Activated T-helper 17 cell treated with anti-CD3 and anti-CD28 coated beads, Interleukin-2, amount 50 U/mL, for 72 hours (primary cell): ENCODE measurements at places on chromosomes 7 and 10. TPM values are rescaled to one million over a fixed set of nuclear protein-coding genes. Genes with fewer than 3 reads are reported as not detected.
A peak's percentile ranks its signal among the peaks of the same experiment; 100 is the strongest.

DNA sequence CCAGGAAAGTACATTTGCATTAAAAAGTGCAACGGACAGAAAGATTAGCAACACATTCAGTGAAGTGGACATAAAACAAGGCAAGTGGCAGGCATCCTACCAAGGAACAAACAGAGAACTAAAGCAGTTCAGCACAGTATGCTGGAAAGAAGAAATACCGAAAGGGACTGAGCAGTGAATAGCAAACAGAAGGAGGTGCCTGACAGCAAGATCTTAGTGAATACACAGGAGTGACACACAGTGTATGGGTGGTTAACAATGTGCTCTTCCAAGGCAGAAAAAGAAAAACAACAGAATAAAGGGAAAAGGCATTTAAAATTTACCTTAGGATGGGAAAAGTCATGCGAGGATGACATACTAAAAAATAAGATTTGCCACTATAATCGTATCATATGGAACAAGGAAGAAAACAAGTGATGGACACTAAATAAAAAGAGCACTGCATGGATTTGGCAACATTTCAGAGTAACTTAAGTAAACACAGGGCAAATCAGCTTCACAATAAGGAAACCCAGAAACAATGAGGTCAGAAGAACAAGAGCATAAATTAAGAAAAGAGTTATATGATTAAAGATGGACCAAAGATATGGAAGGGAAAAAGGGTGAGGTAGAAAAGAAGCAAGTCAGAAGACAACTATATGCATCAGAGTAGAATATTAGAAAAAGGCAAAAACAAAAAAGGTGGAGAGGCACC is 29.5 kb downstream of the MEST start:
- no peaks in the 10 kb centered on the region for H3K27me3 ChIP-seq
- no peak overlapping the region for H3K27ac ChIP-seq
- H3K4me1 ChIP-seq = no peaks in the 10 kb centered on the region
- H3K4me3 ChIP-seq = no peak overlapping the region
- no peaks in the 10 kb centered on the region for H3K36me3 ChIP-seq
- ATAC-seq = no peak

HOXA7 gene
- not detected for total RNA-seq

DNA sequence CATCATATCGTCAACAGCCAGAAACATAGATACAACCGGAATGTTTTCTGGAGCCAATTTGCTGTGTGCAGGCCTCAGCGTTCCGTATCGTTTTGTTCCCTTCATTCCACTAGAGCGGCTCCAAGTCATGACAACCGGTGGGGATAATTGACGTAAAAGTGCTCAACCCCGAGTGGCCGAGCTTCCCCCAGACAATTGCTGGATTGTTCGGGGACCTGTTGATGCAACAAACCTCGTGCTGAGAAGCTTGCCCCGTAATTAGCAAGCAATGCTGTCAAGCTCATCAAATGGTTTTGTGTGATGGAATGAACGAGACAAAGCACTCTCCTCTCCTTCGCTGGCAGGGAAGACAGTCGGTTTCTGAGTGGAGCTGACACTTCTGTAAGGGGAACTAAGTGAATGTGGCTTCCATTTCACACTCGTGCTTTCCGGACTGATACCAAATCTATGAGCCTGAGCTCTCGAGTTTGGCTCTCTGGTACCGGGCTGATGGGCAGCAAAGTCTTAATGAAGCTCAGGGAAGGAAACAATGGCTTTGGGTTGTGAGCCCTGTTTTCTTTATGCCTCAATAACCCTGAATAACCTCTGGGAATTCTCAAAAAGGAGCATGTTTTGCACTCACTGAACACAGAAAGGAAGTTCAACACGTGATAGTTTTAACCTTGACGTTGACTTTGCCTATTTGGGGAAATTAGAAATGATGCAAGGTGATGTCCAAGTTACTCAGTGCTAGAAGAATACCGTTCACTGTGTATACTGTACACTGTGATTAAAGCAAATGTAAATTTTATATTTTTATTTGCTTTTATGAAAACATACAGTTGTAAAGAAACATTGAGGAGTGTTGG is 220.5 kb downstream of the BAMBI start:
- no peak for ATAC-seq
- no peaks in the 10 kb centered on the region for H3K36me3 ChIP-seq
- no peak overlapping the region for H3K27ac ChIP-seq
- H3K27me3 ChIP-seq = no peaks in the 10 kb centered on the region
- H3K4me1 ChIP-seq = no peaks in the 10 kb centered on the region
- H3K4me3 ChIP-seq = no peak overlapping the region

DNA sequence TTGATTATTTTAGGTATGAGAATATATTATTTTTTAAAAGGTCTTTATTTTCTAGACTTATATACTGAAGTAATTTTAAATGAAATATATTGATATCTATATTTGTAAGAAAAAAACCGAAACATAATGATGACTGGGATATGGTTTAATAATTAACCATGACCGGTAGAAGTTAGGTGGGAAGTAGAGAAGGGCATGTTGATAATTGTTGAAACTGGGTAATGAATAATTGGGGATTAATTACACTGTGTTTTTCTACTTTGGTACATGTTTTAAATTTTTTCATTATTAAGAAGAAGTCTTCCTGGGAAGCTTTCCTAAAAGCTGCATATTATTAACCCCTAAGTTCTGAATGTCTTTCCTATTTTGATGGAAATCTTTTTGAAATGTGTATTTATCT is 16.3 kb downstream of the TSPAN12 start:
- no peaks in the 10 kb centered on the region for H3K36me3 ChIP-seq
- peaks cover 14% of the 10 kb centered on the region for H3K27me3 ChIP-seq
- ATAC-seq = no peak
- H3K4me3 ChIP-seq = no peak overlapping the region
- no peak overlapping the region for H3K27ac ChIP-seq
- no peaks in the 10 kb centered on the region for H3K4me1 ChIP-seq

- H3K4me3 ChIP-seq = no peak overlapping the region
- H3K27ac ChIP-seq = no peak overlapping the region
- ATAC-seq = no peak
- H3K36me3 ChIP-seq = peaks cover 89% of the 10 kb centered on the region
- H3K4me1 ChIP-seq = no peaks in the 10 kb centered on the region
These were observed 1.7 kb upstream of the SPACDR start for GRCh38 chr7:100465702-100466311.

DNA sequence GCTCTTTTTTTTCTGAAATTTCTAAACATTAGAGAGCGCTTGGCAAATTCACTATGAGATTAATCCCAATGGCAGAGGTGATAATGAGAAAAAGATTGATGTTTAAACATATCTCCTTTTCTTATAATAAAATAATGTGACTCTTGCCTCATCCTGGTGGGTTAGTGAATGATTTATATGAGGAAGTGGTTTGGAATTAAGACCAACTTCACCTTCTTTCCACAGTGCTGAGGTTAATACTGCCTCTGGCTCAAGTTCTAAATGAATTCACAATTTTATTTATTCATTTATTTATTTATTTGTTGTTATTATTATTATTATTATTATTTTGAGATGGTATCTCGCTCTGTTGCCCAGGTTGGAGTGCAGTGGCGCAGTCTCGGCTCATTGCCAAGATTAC is 40.5 kb upstream of the ADO start:
- no peaks in the 10 kb centered on the region for H3K4me1 ChIP-seq
- ATAC-seq = no peak
- no peaks in the 10 kb centered on the region for H3K36me3 ChIP-seq
- no peak overlapping the region for H3K4me3 ChIP-seq
- no peaks in the 10 kb centered on the region for H3K27me3 ChIP-seq

DNA sequence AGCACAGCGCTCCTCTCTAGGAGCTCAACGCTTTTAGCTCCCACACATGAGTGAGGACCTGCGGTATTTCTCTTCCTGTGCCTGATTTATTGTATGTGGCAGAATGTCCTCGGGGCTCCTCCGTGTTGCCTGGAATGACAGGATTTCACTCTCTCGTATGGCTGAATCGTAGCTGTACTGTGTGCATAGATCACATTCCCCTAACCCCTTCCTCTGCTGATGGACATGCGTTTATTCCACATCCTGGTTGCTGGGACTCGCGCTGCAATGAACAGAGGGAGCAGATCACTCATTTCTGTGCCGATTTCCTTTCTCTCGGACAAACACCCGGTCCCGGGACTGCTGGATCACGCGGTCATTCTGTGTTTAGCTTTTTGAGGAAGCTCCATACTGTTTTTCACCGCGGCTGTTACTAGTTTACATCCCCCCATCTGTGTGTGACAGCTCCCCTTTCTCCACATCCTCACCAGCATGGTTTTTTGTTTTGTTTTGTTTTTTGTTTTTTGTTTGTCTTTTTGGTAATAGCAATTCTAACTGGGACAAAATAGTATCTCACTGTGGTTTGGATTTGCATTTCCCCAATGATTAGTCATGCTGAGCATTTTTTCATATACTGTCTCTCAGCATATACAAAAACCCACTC is 76.3 kb downstream of the FOXL3 start:
- H3K27ac ChIP-seq = peak overlapping the region; percentile 21
- peaks cover 33% of the 10 kb centered on the region for H3K4me1 ChIP-seq
- H3K4me3 ChIP-seq = peak overlapping the region; percentile 56
- peak; percentile 57 for ATAC-seq
- no peaks in the 10 kb centered on the region for H3K27me3 ChIP-seq

DNA sequence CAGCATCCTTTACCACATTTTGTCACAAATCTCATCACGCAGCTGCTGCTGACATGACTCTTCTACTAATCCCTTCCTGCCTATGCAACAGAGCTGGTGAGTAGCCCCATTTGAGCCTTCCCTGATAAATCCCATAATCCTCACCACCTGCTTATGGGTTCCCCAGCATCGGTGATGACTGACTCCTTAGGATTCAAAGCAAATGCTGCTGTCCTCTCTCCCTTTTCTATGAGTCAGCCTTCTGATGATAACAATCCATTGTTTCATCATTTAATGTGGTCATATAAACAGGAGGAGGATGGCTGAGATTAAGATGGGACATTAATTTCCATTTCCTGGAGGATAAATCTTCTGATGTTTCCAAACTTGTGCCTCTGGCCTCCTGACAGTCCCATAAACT is 73.4 kb downstream of the SORCS1 start:
- H3K27ac ChIP-seq = no peak overlapping the region
- no peaks in the 10 kb centered on the region for H3K4me1 ChIP-seq
- H3K27me3 ChIP-seq = no peaks in the 10 kb centered on the region

ABCB1 gene
- 14.7 TPM for total RNA-seq

DNA sequence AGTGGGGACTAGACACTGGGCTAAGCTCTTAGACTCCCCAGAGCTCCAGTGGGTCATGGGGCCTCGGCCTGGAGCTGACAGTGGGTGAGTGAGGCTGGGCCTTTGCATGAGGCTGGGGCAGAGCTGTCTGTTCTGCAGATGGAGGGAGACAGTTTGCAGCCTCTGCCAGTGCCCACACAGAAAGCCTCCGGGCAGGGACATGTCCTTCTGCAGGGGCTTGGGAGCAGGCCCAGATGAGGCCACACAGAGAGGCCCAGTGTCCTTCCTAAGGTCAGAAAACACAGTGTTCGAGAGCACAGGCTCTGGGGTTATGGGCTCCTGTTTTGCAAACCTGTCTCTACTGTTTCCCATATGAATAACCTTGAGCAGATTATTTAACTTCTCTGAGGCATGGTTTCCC is 25.1 kb upstream of the HK1 start:
- H3K4me1 ChIP-seq = no peaks in the 10 kb centered on the region
- H3K36me3 ChIP-seq = peaks cover 11% of the 10 kb centered on the region
- no peak overlapping the region for H3K27ac ChIP-seq

- ATAC-seq = no peak
- no peaks in the 10 kb centered on the region for H3K36me3 ChIP-seq
- H3K4me3 ChIP-seq = no peak overlapping the region
- H3K27ac ChIP-seq = no peak overlapping the region
These were observed 308.2 kb downstream of the AUTS2 start for GRCh38 chr7:69906283-69906995.

DNA sequence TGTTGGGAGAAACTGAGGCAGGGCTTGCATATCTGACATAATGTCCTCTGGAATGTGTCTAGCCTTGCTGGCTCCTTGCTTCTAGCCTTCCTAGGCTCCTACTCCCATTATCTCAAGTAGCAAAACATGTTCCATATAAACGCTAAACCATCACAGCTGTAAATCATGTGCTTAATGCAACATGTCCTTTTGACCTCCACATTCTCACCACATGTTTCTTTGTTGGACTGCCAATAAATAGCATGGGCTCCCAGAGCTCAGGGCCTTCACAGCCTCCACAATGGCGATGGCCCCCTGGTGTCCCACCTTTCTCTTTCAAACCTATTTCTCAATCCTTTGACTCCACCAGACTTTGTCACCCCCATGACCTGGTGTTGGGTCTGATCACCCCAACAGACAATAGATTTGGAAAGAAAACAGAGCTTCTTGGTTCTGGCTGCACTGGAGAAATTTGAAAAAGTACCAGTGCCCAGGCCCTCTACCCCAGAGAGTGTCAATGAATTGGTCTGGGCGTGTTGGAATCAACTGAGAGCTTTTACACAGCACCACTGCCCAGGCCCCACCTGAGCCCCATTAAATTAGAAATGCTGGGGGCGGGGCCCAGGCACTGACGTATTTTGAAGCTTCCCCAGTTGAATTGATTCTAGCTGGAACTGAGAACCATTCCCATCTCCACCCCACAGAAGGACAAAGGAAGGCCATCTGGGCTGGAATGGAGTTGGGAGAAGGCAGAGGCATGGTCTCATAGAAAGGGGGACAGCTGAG is 41.3 kb upstream of the GGCT start:
- H3K36me3 ChIP-seq = peaks cover 29% of the 10 kb centered on the region
- no peak for ATAC-seq
- H3K27me3 ChIP-seq = no peaks in the 10 kb centered on the region
- H3K27ac ChIP-seq = no peak overlapping the region

DNA sequence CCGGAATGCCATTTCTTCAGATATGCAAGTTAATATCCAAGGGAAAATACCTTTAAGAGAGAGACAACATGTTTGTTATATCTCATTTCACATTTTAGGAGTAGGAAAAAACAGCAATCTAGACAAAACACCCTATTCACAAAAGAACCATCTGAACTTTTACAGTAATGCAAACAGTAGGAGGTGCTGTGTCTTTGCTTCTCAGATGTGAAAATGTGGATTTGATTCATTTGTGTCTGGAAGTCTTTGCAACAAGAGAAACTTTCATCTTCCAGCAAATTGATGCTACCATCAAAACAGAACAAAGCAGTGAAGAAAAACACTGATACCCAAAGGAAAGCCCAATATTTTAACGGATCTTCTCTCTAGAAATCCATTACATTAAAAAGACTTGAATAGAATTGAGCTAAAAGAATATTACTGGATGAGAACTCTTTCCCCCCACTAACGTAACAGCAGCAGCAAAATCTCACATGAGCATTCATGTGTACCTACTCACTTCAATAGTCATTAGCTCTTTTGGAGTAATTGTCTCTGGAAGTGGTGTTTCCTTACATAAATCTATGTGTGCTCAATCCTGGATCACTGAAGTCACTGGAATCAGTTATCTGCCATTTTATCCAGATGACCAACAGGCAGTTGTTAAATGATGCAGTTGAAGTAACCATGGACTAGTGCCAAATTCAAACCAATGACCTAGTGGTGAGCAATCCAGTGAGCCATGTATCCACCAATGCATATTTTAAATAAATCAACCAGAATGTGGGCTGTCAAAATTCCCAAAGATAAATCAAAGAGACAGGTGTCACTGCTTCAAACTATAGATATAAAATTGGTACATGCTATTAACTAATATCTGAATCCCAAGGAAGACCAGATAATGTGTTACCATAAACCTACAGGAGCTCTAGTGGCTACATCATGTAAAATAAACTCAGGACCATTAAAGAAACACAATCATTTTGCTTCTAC is 1.8 kb downstream of the SEMA3C start:
- no peak overlapping the region for H3K27ac ChIP-seq
- H3K36me3 ChIP-seq = no peaks in the 10 kb centered on the region
- H3K27me3 ChIP-seq = peaks cover 23% of the 10 kb centered on the region
- H3K4me1 ChIP-seq = no peaks in the 10 kb centered on the region
- ATAC-seq = no peak

UCN3 gene
- total RNA-seq = not detected

GRCh38 chr10:111599943-111600342 is 523.1 kb downstream of the ADRA2A start:
- no peaks in the 10 kb centered on the region for H3K36me3 ChIP-seq
- H3K27ac ChIP-seq = no peak overlapping the region
- H3K27me3 ChIP-seq = peaks cover 14% of the 10 kb centered on the region
- no peaks in the 10 kb centered on the region for H3K4me1 ChIP-seq
